ENCODE measurements at places on chromosomes 4 and X.

GRCh38 chr4:47862297-47862696 lies 24.4 kb upstream of the CORIN start:
- peaks cover 36% of the 10 kb centered on the region for H3K36me3 ChIP-seq
- H3K4me1 ChIP-seq, result no peaks in the 10 kb centered on the region
- H3K27ac ChIP-seq, result no peak overlapping the region
- H3K27me3 ChIP-seq, result no peaks in the 10 kb centered on the region

- DNase-seq, result no peak
- H3K36me3 ChIP-seq, result no peaks in the 10 kb centered on the region
- no peaks in the 10 kb centered on the region for H3K4me1 ChIP-seq
- peaks cover 6% of the 10 kb centered on the region for H3K27me3 ChIP-seq
- no peak overlapping the region for H3K27ac ChIP-seq
Measured at GRCh38 chr4:41471126-41472071, 66.6 kb upstream of the LIMCH1 start.

DNA sequence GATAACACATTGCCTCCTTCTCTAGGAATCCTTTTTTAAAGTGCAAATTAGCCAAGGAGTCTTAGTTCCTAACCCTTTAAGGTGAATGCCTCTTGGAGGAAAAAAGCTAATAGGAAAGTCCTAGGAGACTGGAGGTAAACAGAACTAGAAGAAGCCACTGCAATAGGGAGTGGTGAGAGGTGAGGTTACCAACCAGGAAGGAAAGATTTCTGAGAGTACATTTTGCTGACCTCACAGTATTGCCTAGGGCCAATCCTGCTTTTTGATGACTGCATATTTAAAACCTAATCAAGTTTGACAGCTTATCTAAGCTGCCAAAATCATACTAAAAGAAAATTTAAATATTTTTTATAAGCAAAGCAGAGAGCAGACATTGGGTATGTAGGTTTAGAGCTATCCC lies 7.3 kb upstream of the CUL4B start:
- H3K4me1 ChIP-seq, result peaks cover 5% of the 10 kb centered on the region
- no peak overlapping the region for H3K27ac ChIP-seq
- H3K36me3 ChIP-seq, result no peaks in the 10 kb centered on the region
- no peak overlapping the region for H3K4me3 ChIP-seq
- no peaks in the 10 kb centered on the region for H3K27me3 ChIP-seq
- DNase-seq, result no peak

DNA sequence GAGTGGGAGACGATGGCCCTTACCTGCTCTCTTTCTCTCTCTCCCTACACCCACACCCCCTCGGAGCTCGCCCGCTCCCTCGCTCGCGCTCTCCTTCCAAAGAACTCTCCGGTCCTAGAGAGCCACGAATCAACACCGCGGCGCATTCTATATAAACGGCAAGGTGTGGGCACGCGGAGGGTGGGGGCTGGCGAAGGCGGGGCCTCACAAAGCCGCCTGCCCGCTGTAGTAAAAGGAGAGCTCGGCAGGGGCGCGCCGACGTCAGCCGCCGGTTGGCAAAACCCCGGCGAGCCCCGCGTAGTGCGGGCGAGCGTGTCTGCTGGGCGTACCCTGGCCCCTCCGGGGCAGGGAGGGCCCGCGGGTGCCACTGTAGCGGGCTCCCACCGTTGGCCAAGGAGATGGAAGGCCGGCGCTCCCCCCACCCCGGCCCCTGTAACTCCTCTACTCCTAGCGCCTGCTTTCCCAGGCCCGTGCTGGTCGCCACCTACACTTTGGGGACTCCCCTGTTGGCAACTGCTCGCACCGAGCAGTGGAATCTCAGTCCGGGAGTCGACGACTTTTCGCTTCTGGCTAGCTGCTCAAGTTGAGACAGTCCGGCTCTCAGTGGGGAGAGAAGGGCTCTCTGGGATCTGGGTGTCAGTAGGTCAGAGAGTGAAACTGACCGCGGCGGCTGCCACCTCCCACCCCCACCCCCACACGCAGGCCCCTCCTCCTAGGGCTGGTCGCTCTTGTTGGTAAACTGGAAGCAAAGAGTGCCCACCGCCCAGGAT lies 325.5 kb upstream of the F9 start:
- DNase-seq, result peak; percentile 4
- no peaks in the 10 kb centered on the region for H3K36me3 ChIP-seq
- H3K4me1 ChIP-seq, result no peaks in the 10 kb centered on the region
- peaks cover 34% of the 10 kb centered on the region for H3K27me3 ChIP-seq
- peak overlapping the region; percentile 21 for H3K4me3 ChIP-seq

DNA sequence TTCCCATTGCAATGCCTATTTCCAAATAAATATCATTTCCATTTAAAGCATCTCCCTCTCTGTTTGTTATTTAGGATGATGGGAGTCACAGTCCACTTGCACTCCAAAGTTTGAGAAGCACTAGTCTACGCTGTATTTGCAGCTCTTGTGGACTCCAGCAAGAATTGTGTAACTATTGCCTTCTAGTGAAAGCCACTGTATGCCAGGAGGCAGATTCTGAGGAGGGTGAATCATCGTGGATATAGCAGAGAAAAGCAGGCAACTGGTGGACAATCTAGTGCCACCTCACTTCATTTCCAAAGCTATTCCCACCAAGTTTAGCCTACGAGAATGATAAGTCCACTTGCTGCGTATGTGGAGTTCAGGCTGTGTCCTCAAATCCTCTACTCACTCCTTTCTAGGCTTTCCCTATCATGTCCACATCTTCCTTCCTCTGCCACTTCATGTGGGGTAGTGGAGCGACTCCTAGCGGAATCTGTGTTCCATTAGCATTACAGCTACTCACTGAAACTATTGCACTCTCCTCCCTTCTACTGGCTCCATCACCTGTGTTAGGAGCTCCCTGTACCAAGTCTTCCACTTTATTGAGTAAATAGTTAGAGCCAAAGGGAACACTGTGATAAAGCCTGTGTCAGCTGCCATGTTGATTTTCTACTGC lies 501.8 kb upstream of the GALNT7 start:
- H3K27me3 ChIP-seq, result no peaks in the 10 kb centered on the region
- no peak overlapping the region for H3K4me3 ChIP-seq
- no peaks in the 10 kb centered on the region for H3K4me1 ChIP-seq
- H3K36me3 ChIP-seq, result no peaks in the 10 kb centered on the region
- no peak overlapping the region for H3K27ac ChIP-seq
- DNase-seq, result no peak

DNA sequence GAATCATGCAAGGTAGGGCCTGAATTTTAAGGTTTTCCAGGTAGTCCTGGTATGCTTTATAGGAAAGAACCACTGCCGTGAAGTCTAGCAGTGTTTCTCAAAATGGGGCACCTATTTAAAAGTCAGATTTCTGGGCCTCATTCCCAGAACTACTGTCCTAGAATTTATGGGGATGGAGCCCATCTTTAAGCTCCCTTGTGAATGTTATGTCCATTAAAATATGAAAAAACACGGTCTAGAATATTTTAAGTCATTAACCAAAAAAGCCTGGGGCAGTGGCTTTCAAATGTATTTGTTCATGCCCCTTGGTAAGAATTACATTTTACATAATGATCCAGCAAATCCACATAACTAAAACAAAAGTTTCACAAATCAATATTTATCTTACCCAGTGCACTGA lies 35.4 kb downstream of the GK start:
- no peaks in the 10 kb centered on the region for H3K27me3 ChIP-seq
- no peak overlapping the region for H3K4me3 ChIP-seq
- no peak for DNase-seq
- no peaks in the 10 kb centered on the region for H3K4me1 ChIP-seq
- H3K27ac ChIP-seq, result no peak overlapping the region

DNA sequence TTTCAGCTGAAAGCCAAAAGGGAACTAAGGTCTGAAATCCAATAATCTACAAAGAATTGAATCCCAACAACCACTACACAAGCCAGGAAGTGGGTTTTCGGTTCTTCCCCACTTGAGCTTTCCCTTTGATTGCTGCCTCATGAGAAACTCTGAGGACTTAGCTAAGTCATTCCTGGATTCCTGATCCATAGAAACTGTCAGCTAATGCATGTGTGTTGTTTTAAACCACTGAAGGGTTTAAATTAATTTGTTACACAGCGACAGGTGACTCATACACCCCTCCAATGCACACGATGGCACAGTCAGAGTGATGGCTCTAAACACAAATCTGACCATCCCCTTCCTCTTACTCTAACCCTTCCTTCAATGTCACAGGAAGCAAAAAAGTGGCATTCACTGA lies 282.9 kb downstream of the RAB28 start:
- no peak overlapping the region for H3K4me3 ChIP-seq
- no peaks in the 10 kb centered on the region for H3K27me3 ChIP-seq
- DNase-seq, result no peak
- H3K4me1 ChIP-seq, result no peaks in the 10 kb centered on the region

GRCh38 chrX:30561191-30561590 lies 16.4 kb downstream of the TASL start:
- no peaks in the 10 kb centered on the region for H3K27me3 ChIP-seq
- no peak overlapping the region for H3K4me3 ChIP-seq

GRCh38 chr4:73606465-73606974 lies 13.7 kb downstream of the RASSF6 start:
- DNase-seq, result no peak
- H3K4me1 ChIP-seq, result peaks cover 13% of the 10 kb centered on the region
- H3K36me3 ChIP-seq, result no peaks in the 10 kb centered on the region
- no peak overlapping the region for H3K27ac ChIP-seq
- H3K27me3 ChIP-seq, result no peaks in the 10 kb centered on the region
- no peak overlapping the region for H3K4me3 ChIP-seq

GRCh38 chr4:2249526-2250356 lies 7.8 kb upstream of the HAUS3 start:
- no peaks in the 10 kb centered on the region for H3K36me3 ChIP-seq
- peaks cover 9% of the 10 kb centered on the region for H3K4me1 ChIP-seq
- H3K4me3 ChIP-seq, result no peak overlapping the region
- H3K27ac ChIP-seq, result no peak overlapping the region
- no peak for DNase-seq

GRCh38 chr4:168882650-168883233 lies 127.3 kb downstream of the CBR4 start:
- peaks cover 31% of the 10 kb centered on the region for H3K27me3 ChIP-seq
- H3K27ac ChIP-seq, result no peak overlapping the region
- no peak for DNase-seq

GRCh38 chr4:5979981-5980380 lies 38.2 kb downstream of the C4orf50 start:
- H3K4me1 ChIP-seq, result no peaks in the 10 kb centered on the region
- H3K27me3 ChIP-seq, result peaks cover 19% of the 10 kb centered on the region
- H3K27ac ChIP-seq, result no peak overlapping the region
- H3K4me3 ChIP-seq, result no peak overlapping the region

DNA sequence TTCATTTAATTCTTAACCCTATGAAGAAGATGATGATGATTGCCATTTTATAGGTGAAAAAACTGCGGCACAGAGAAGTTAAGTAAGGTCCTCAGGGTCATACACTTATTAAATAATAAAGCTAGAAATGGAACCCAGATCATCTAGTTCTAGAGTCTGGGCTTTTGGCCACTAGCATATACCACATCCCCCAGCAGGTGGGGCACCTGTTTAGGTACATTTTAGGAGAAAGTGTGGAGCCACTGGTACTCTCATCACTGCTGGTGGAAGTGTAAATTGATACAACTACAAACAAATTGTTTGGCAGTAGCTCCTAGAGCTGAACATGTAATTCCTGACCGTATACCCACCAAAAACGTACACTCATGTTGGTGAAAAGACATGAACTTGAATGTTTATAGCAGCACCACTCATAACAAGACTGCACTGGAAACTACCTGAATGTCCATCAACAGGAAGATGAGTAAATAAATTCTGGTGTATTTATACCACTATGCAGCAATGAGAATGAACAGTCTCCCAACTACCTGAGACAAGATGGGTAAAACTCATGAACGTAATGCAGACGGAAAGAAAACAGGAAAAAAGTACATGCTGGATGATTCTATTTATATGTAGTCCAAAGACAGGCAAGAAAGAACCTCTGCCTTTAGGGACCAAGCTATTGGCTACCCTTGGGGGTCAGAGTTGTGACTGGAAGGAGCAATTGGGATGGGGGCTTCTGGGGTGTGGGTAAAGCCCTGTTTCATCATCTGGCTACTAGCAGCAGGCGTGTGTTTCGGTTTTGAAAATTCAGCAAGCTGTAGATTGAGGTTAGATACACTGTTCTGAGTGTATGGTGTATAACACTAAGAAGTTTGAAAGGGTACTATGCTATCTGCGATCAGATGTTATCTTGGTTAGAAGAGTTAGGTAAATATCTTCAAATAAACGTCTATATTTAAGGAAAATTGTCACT lies 72.3 kb upstream of the ADGRG2 start:
- H3K27me3 ChIP-seq, result no peaks in the 10 kb centered on the region
- no peak for DNase-seq
- no peaks in the 10 kb centered on the region for H3K36me3 ChIP-seq
- peaks cover 7% of the 10 kb centered on the region for H3K4me1 ChIP-seq

- no peaks in the 10 kb centered on the region for H3K4me1 ChIP-seq
- no peaks in the 10 kb centered on the region for H3K36me3 ChIP-seq
- no peak overlapping the region for H3K4me3 ChIP-seq
- DNase-seq, result no peak
Measured at GRCh38 chr4:85773372-85773771, 298.4 kb downstream of the ARHGAP24 start.

GRCh38 chr4:147594107-147594506 lies 23.1 kb upstream of the TMEM184C start:
- no peak overlapping the region for H3K4me3 ChIP-seq
- H3K27ac ChIP-seq, result no peak overlapping the region
- DNase-seq, result no peak

GRCh38 chrX:119015407-119016237 lies 41.2 kb downstream of the LONRF3 start:
- H3K36me3 ChIP-seq, result peaks cover 13% of the 10 kb centered on the region
- peak; percentile 37 for DNase-seq
- H3K27me3 ChIP-seq, result no peaks in the 10 kb centered on the region
- H3K27ac ChIP-seq, result peak overlapping the region; percentile 44
- peaks cover 21% of the 10 kb centered on the region for H3K4me1 ChIP-seq
